ENCODE measurements at places on chromosomes 1 and 21. TPM values are rescaled to one million over a fixed set of nuclear protein-coding genes. Genes with fewer than 3 reads are reported as not detected.

The UMODL1 gene
- not detected for total RNA-seq

The DFFB gene
- total RNA-seq, result 16.4 TPM

DNA sequence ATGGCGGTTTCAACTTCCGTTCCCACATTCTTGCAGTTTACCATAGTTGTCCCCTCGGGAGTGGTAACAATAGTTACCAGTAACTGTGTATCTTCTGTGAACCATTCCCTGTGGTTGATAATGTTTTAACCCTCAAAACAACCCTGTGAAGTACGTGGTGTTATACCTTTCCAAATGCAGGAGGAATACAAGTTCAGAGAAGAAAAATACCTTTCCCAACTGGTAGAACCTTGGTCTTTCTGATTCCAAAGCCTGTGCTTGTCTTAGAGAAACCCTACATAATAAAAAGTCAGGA lies 789 bp downstream of the BTF3L4 start:
- peak overlapping the region; percentile 96 for H3K27ac ChIP-seq
- no peaks in the 10 kb centered on the region for H3K36me3 ChIP-seq
- peaks cover 16% of the 10 kb centered on the region for H3K4me1 ChIP-seq
- peaks cover 6% of the 10 kb centered on the region for H3K27me3 ChIP-seq
- no peak for DNase-seq

DNA sequence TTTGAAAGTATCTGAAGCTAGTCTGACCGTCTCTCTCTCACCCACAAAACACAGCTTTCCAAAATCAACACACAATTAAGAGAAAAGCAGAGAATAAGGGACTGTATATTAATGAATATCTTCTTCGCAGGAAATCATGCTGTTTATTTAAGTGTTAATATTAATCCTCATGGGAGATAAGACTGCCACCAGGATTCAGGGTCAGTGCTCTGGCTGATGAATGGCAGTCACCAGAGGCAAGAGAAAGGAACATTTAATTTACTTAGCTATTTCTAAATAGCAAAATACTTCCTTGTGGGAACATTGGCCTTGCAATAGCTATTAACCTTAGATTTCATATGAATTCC lies 2.2 kb downstream of the SCYL3 start:
- H3K4me3 ChIP-seq, result no peak overlapping the region
- DNase-seq, result no peak
- no peak overlapping the region for H3K27ac ChIP-seq
- no peaks in the 10 kb centered on the region for H3K36me3 ChIP-seq

- no peaks in the 10 kb centered on the region for H3K36me3 ChIP-seq
- no peaks in the 10 kb centered on the region for H3K4me1 ChIP-seq
Measured at GRCh38 chr21:21690068-21690665, 692.0 kb downstream of the NCAM2 start.

DNA sequence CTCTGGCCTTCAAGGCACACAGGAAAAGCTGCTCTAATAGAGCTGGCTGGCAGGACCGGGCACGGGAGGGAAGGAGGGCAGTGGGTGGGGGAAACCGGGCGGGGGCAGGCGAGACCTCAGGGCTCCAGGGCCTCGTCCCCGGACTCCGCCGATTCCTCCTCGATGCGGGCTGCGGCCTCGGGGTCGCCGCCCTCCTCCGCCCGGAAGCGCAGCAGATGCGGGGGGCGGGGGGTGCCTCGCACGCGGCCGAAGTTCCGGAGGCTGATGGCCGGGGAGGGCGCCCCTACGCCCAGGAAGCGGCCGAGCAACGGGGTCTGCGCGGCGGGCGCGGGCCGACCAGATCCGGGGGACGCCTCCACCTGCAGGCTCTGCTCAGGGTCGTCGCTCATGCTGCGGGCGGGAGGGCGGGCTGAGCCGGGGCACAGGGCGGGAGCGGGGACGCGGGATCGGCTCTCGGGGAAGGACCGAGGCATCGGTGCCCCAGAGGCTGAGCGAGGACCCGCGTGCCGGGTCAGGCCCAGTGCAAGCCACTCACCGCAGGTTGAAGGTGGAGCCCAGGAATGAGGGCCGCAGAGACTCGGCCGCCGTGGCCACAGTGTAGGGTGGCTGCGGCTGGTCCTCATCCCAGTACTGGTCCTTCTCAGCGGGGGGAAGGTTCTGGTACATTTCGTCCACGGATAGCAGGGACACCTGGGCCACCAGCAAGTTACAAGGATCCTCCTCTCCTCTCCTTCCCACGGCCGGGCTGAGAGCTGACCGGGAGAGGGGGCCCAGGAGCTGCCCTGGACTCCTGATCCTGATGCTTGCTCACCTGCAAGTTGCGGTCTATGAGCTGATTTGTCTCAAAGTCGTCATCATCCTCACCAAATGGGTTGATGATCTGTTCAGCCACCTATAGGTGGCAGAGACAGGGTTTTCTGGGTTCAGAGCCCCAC lies 3.6 kb downstream of the BEST4 start:
- no peaks in the 10 kb centered on the region for H3K36me3 ChIP-seq
- peak; percentile 59 for DNase-seq
- peaks cover 5% of the 10 kb centered on the region for H3K27me3 ChIP-seq
- H3K4me1 ChIP-seq, result peaks cover 12% of the 10 kb centered on the region
- H3K4me3 ChIP-seq, result peak overlapping the region; percentile 79

DNA sequence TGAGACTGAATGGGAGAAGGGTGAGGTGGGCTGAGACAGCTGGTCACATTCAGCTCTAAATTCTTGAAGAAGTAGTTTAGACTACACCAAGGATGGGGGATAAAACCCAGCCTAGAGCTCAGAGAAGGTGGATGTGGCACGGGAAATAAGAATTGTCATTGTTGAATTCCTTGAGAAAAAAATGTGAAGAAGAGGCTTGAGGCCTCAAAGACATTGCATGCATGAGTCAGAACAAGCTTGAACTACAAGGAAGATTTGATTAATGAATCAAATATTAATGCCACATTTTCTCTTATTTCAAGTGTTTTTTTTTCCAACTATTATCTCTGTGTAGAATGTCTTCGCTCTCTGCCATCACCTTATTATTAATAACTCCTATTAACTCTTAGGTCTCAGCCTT lies 58.9 kb downstream of the MAP3K7CL start:
- no peaks in the 10 kb centered on the region for H3K27me3 ChIP-seq
- H3K36me3 ChIP-seq, result no peaks in the 10 kb centered on the region
- no peak overlapping the region for H3K27ac ChIP-seq
- no peaks in the 10 kb centered on the region for H3K4me1 ChIP-seq

Measured in glutamatergic neuron (in vitro differentiated cells).